ENCODE measurements at places on chromosomes 6 and 20. TPM values are rescaled to one million over a fixed set of nuclear protein-coding genes. Genes with fewer than 3 reads are reported as not detected.

The LTB gene
- 270 TPM for total RNA-seq

The MYLK4 gene
- 0.10 TPM for total RNA-seq

The SLC16A10 gene
- 2.8 TPM for total RNA-seq

The SPATA25 gene
- total RNA-seq, result 0.59 TPM

The CTAGE9 gene
- total RNA-seq, result not detected

The PKHD1 gene
- total RNA-seq, result not detected

The CCM2L gene
- not detected for total RNA-seq

- no peak for DNase-seq
Measured at GRCh38 chr20:721876-722275, 46.3 kb upstream of the SCRT2 start.

GRCh38 chr6:130043344-130043743 is 25.0 kb downstream of the L3MBTL3 start:
- DNase-seq, result no peak

DNA sequence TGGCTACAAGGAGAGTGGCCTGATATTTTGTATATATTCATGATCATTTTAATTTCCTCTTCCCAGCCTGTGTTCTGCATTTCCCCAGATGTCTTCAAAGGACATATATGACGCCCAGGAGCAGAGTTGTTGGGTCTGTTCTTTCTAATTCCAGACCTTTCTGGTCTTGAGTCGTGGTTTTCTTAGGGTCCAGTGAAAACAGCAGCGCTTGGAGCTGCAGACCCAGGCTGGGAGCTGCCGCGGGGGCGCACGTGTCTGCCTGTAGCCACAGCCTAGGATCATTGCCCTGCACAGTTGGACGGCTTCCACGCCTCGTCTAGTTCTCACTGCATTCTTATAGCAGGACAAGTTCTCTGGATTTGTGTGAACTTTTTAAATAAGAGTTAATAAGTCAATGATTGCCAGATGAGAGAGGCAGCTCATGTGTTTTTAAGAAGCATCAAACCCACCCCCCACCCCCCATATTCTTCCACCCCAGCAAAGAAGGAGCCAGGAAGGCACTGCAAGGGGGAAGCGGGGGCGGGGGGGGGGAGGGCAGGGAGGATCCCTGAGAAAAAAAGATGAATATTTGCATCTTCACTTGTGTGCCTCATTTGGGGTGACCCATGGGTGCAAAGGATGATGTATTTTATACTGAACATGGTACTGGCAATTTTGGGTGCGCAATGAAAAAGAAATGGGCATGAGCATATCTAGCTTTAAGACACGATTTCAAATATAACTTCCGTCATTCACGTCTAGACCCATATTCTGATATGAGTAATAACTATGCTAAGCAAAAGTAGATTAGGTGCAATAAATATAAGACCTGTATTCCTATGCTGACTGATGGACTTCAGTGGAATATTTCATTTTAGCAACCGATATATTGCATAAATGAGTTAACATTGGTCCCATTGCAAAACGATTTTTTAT is 160.0 kb downstream of the TBXT start:
- DNase-seq, result no peak

DNA sequence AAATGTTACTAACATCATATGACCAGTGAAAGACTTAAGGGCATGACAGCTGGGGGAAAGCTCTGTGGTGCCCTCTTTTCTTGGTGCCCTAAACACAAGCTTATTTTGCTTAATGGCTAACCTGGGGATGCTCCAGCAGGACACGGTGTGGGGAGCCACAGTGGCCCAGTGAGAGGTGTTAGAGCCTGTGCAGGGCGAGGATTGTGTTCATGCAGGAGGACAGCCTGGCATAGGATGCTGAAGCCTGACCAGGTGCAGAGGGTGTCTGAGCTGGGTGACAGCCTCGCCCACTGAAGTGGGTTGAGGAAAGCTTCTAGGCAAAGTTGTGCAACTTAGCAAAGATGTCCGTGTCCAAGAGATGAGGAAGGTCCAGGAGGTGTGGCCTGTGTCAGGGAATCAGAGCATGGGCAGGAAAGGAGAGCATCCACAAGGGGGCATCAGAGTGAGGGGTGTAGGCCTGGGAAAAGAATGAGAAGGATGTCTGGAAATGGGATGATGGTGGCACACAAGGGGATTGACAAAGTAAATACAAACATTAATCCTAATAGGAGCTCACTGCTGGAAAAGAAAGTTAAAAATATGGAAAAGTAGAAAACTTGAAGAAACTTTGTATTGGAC is 33.9 kb downstream of the SLC17A4 start:
- peak; percentile 13 for DNase-seq

DNA sequence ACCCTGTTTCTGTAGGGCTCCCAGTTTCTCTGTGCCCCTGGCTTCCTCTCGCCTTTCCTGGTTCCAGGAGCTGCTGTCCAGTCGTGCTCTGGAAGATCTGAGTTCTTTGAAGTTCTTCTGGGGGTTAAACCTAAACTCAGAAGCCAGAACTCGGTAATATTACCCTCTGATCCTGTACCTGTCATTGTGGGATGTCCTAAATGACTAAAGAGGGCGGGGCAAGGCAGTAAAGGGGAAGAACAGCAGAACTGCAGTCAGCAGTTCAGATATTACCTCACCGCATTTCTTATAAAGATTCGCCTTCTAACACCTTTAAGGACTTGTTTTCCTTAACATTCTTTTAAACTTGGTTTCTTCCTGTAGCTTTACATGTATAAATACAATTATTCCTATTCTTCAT is 63.9 kb downstream of the FAM120B start:
- no peak for DNase-seq

- no peak for DNase-seq
Measured at GRCh38 chr6:70234561-70235236, 68.2 kb downstream of the COL9A1 start.

GRCh38 chr20:50399917-50400704 is 110.1 kb upstream of the PTPN1 start:
- DNase-seq, result no peak

GRCh38 chr6:91020744-91021143 is 433.9 kb upstream of the MAP3K7 start:
- DNase-seq, result no peak

DNA sequence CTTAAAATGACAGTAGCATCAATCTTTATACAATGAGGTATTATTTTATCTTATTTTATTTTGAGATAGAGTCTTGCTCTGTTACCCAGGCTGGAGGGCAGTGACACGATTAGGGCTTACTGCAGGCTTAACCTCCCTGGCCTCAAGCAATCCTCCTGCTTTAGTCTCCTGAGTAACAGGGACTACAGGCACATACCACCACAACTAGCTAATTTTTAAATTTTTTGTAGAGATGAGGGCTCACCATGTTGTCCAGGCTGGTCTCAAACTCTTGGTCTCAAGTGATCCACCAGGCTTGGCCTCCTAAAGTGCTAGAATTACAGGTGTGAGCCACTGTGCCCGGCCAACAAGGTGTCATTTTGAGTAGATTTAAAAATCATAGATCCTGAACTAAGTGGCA is 125.9 kb downstream of the PDSS2 start:
- DNase-seq, result no peak

GRCh38 chr6:46255528-46255927 is 84.7 kb upstream of the ENPP5 start:
- no peak for DNase-seq

- no peak for DNase-seq
Measured at GRCh38 chr6:167139761-167140160, 16.9 kb downstream of the CCR6 start.

GRCh38 chr6:44004625-44005506 is 122.4 kb downstream of the MRPL14 start:
- DNase-seq, result no peak
